ENCODE measurements at places on chromosomes 6 and 20.
A peak's percentile ranks its signal among the peaks of the same experiment; 100 is the strongest.

- DNase-seq, result no peak
These were observed 47.1 kb downstream of the DST start for GRCh38 chr6:56595490-56596122.

DNA sequence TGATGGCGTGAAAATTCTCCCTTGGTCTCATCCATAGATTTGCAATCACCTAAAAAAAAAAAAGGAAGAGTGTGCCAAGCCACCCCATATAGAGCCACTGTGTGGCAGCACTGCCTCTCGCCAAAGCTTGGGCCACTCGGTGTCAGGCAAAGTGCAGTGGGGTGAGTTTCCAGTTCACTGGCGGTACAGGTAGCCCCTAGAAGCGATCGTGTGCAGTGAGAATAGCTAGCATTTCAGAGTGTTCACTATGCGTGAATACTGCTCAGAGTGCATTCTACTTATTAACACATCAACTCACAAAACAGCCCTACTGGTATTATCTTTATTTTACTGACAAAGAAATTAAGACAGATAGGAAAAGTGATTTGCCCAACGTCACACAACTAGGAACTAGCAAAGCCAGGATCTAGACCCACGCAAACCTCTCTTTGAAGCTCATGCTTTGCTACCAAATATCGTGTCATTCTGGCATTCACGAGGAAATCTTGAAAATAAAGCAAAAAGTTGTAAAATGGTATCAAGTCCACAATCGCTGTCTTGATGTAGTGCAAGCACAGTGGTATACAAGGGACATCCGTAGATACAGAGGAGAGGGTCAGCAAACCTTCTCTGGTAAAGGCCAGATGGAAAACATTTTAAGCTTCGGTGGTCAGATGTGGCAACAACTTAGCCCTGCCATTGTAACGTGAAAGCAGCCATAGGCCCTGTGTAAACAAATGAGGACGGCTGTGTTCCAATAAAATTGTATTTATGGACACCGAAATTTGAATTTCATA, 10.4 kb upstream of the GCNT2 start:
- DNase-seq, result no peak

DNA sequence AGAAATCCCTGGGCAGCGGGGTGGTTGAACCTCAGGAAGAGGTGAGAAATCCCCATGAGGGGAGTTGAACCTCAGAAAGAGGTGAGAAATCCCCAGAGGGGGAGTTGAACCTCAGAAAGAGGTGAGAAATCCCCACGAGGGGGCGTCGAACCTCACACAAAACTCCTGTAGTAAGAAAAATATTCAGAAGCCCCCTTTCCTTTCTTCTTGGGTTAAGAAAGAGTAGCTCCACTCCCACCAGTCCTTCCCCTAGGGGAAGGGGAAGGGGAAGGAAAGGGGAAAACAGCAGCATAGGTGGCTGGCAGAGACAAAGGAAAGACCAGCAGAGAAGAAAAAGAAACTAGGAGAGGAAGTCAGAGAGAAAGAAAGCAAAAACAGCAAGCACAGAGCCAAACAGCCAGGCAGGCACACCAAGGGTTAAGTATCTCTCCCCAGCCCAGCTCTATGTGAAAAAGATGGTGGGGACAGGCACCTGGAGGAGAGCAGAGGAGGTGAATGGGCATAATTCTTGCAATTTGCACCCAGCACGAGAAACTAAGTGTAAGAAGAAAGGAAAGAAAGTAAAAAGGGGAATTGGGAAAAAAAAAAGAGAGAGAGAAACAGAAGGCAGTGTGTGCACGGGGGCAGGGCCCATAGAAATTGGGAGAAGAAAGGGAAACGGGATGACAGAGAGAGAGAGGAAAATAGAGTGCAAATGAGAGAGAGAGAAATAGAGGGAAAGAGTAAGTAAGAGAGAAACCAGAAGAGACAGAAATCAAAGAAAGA, 88.2 kb downstream of the PLG start:
- no peak for DNase-seq

- DNase-seq, result no peak
These were observed 2.1 kb downstream of the NFYA start for GRCh38 chr6:41074692-41075436.

DNA sequence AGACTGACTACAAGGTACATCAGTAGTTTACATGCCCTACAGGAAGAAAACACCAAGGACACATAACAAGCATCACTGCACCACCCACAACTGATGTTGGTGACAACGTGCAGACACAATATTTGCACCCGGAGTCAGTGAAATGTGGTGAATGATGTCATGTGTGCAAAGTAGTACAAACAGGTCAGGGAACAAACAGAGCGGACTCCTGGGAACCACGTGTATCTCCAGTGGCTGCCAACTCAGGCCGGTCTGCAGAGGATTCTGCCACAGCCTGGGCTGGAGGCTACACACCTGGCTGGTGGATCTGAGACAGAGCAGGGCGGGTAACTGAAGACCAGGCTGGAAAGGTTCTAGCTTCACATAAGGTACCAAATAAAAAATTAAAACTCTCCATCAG, 28.2 kb upstream of the RPS6KA2 start:
- DNase-seq, result no peak

GRCh38 chr6:28208111-28208659, 16.9 kb upstream of the ZSCAN9 start:
- no peak for DNase-seq

DNA sequence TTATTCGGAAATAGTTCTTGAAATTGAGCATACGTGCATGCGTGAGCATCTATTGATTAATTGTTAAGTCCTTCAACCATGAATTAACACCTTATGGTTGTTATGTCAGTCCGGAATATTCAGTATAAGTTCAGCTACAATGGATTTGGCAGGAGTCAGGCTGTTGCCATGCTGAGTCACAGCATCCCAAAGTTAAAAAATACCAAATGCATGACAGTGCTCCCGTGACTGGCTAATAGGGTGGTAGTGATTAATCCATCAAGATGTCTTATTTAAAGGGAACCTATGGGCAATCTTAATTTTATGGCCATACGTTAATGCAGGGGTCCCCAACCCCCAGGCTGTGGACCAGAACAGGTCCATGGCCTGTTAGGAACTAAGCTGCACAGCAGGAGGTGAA, 10.5 kb downstream of the RAE1 start:
- no peak for DNase-seq

DNA sequence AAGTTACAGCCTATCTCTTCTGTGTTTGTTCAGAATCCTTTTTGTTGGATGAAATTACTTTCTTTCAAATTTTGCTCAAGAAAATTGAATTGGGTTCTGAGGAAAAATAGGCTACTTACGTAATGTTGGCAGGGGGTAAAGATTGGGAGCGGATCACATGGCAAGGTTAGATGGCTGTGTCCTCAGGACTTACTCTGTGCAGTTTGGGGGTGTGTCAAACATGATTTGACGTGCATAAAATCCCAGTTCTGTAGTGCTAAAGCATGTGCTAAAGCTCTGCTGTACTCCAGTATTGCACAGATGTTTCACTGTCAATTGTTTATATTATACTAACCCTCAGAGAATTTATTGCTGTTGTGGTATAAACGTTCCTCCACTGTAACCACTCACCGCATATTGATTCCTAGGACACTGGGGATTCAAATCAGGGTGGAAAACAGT, 2.6 kb downstream of the NT5E start:
- no peak for DNase-seq

DNA sequence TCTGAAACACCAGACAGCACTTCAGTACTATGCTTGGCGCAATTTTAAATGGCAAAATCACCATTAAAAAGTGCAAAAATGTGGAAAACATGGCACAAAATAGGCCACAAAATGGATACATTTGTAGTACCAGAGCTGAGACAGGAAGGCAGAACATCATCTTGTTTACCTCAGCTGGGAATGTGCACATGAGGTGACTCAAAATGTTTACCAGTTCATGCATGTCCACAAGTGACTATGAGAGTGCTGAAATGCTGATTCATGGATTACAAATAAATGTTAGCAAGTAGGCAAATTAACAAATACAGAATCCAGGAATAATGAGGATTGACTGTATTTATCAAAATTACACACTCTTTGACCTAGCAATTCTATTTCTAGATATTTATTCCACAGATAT, 201.6 kb downstream of the ISM1 start:
- DNase-seq, result no peak

- DNase-seq, result no peak
These were observed 23.0 kb downstream of the SYNJ2 start for GRCh38 chr6:158004701-158005095.

- no peak for DNase-seq
These were observed 37.1 kb upstream of the PROKR2 start for GRCh38 chr20:5353624-5354496.

DNA sequence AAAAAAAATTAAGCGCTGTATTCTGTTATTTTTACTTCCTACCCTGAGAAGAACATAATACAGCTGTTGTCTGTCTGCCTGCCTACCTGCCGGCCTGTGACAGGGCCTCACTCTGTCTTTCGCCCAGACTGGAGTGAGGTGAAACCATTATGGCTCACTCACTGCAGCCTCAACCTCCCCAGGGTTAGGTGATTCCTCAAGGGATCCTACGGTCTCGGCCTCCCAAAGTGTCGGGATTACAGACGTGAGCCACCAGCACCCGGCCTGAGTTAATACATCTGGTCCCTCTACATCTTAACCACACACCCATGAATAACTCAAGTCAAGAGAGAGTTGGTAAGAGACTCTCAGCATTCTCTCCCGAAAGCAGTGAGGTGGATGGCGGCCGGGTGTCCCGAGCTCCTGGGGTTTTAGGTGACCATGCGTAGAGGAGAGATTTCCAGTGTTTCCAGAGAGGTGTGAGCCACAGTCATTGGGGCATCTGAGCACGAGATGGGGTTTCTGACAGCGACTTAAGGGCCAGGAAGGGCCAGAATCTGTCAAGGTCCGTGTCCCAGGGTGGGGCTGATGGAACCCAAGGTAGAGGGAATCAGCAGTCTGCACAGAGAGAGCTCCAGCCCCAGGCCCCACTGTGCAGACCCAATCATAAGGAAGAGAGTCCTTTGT, 1954.4 kb upstream of the DEFB115 start:
- DNase-seq, result no peak

DNA sequence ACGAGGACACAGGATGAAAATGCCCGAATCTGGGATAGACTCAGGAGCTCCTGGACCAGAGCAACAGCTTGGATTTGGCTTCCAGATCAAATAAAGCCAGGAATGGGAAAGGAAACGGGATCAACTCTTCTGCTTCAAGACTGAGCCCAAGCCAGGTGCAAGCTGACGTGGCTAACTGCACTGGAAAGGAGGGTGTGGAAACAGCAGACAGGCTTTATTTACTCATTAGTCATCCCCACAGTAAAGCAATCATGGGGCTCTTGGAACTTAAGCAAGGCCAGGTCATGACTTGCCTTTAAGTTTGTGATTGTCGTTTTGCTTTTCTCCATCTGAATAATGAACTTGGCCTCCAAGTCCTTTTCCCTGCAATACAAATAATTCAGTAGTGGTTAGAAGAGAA, 45.2 kb downstream of the KIF16B start:
- DNase-seq, result no peak

- no peak for DNase-seq
These were observed 123.1 kb downstream of the CDKAL1 start for GRCh38 chr6:20657274-20657800.

- peak; percentile 22 for DNase-seq
These were observed 7.6 kb upstream of the TMEM14A start for GRCh38 chr6:52663120-52663935.

GRCh38 chr6:25882051-25882496, 8.0 kb upstream of the SLC17A3 start:
- no peak for DNase-seq

DNA sequence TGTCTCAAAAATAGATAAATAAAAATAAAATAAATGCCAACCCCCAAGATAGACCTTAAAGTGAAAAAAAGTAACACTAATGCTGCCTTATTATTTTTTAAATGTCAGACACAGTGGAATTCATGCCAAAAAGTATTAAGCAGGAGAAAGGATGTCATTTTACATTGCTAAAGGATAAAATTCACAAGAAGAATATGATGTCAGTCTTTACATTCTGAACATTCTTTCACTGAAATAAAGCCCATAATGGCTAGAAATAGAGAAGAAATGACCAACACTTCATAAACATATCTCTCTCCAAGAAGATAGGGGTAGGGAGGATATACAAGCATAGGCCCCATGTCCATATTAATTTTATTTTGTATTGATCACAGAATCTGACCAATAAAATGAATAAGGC, 47.4 kb downstream of the SLC23A2 start:
- DNase-seq, result no peak

DNA sequence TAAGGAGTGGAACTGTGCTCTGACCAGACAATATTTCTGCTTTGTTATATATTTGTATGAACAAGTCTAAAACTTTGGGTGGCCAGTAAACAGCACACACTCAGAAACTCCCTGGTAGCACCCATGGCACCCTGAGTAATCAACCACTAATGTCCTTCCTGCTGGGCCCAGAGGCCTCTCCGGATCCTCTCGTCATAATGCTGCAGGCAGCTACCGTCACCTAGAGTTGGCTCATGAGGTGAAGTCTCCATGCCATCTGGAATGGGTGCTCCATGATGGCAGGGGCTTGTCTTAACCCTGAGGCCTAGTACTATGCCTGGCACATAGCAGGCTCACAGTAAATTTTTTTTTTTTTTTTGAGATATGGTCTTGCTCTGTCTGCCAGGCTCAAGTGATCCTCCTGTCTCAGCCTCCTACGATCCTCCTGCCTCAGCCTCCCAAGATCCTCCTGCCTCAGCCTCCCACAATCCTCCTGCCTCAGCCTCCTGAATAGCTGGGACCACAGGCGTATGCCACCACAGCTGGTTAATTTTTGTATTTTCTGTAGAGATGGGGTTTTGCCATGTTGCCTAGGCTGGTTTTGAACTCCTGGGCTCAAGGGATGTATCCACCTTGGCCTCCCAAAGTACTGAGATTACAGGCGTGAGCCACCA, 3.0 kb upstream of the SDCBP2 start:
- no peak for DNase-seq

GRCh38 chr6:11810854-11811643, 32.4 kb upstream of the ADTRP start:
- DNase-seq, result no peak

GRCh38 chr6:107607116-107607515, 117.2 kb downstream of the SOBP start:
- no peak for DNase-seq

- no peak for DNase-seq
These were observed 179.7 kb downstream of the ADGRG6 start for GRCh38 chr6:142481466-142481865.

DNA sequence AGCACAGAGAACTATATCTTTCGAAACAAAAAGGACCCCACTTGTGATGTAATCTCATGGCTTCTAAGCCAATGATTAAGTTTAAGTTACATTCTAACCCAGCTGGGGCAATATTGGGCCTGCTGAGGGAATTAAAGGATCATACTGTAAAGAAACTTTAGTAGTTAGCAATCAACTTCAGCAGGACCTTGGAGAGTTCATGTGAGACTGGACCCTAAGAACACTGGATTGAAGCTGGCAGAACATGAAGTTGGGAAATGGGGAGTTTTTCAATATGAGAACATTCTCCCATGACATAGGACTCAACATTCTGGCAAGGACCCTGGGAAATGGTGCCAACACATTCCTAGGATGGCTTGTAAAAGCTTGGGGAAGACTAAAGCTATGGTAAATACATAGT, 516.2 kb downstream of the PKHD1 start:
- no peak for DNase-seq

DNA sequence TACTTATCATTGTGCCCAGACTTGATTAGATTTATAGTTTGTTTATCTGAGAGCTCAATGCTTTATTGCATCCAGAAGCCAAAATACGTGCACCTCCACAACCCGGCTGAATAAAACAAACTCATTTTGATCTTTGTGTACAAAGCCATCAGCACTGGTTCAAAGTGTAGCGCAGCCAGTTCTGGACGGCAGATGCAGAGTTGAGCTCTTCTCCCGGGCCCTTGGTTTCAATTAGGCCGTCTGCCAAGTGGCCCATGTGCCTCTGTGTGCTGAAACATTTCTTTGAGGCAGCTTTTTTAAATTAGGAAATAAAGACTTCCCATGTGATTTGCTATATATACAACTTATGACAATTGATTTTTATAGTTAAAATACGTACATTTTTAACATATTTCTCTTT, 96.2 kb upstream of the RSPO3 start:
- DNase-seq, result no peak

Data from D721Med (cell line).